ENCODE measurements at places on chromosomes 12 and 14.

DNA sequence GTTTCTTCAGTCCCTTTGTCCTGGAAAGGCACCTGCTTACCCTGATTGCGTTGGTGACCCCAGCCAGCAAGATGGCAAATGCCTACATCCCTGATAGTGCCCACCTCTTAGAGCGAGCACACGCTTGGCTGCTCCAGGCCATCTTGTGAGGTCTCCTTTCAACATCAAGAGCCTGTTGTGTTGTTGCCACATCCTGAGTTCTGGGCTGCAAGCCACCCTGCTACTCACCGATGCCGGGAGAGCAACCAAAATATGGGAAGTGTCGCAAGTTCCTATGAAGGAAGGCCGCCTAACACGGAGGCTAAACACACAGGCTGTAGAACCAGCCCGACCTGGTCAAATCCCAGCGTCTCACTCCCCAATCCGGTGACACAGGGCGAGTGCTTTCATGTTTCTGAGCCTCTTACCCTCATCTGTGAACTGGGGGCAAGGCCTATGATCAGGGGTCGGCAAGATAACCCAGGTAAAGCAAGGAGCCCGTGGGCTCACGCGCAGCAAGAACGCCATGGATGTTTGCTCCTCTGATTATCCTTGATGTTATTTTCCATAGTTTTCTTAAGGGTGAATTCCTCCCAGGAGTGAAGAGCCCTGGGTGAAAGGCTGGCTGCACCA lies 98.4 kb downstream of the LGMN start:
- DNase-seq, result peak; percentile 87

- no peak for DNase-seq
These were observed 294.1 kb downstream of the DPF3 start for GRCh38 chr14:72599579-72600470.

DNA sequence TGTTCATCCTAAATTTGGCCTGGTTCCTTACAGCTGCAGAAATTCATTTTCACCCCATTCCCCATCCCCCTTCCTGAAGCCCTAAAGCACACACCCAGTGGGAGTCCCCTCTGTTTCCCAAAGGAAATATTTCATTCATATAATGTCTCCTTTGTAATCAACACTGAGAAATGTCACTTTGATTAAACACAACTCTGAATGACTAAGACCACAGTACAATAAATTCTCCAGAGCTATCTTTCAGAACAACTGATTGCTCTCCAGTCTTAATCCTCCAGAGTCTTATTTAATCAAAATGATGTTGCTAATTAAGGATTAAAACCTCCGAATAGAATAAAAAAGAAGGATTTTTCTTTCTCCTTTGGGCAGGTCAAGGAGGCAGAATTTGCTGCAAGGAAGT lies 6.4 kb downstream of the SLC15A5 start:
- DNase-seq, result no peak

GRCh38 chr12:66320996-66321395 lies 18.7 kb downstream of the HELB start:
- no peak for DNase-seq

GRCh38 chr12:39620659-39621658 lies 1.4 kb upstream of the ABCD2 start:
- no peak for DNase-seq

All from AG09319 (cell line).